ENCODE measurements at places on chromosomes 7 and 10. TPM values are rescaled to one million over a fixed set of nuclear protein-coding genes. Genes with fewer than 3 reads are reported as not detected.

Gene ZDHHC6
- 50.3 TPM for total RNA-seq

Gene ITGB8
- not detected for total RNA-seq

Gene CYP3A7
- total RNA-seq, result not detected

Gene C10orf62
- not detected for total RNA-seq

Gene OR9A2
- total RNA-seq, result not detected

Gene HOXA4
- not detected for total RNA-seq

Gene ALDH18A1
- 128 TPM for total RNA-seq

Gene GNA12
- total RNA-seq, result 15.1 TPM

Gene FZD1
- 0.22 TPM for total RNA-seq

Gene GCK
- total RNA-seq, result 3.7 TPM
